Thymus (tissue), 14 donors: ENCODE measurements at places on chromosomes 5 and 9. TPM values are rescaled to one million over a fixed set of nuclear protein-coding genes. Genes with fewer than 3 reads are reported as not detected.

DNA sequence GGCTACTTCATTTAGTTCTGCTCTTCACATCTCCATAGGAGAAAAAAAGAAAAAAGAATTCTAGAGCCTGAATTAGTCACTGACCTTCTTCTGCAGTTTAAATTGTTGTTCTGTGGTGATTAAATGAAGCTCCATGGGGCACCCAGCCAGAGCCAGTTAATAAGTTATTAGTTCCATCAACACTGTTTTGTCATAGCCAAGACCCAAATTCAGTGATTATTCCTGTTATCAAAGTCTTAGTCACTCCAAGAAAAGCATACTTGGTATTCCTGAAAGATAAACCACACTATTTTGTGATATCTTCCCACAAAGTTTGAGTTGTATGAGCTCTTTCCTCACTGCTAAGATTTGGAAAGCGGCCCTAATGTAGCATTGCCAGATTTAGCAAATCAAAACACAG lies 134.8 kb upstream of the RGMB start:
- H3K36me3 ChIP-seq, result no peaks in the 10 kb centered on the region
- no peaks in the 10 kb centered on the region for H3K27me3 ChIP-seq
- no peak overlapping the region for H3K27ac ChIP-seq
- no peak overlapping the region for H3K4me3 ChIP-seq
- H3K4me1 ChIP-seq, result no peaks in the 10 kb centered on the region

DNA sequence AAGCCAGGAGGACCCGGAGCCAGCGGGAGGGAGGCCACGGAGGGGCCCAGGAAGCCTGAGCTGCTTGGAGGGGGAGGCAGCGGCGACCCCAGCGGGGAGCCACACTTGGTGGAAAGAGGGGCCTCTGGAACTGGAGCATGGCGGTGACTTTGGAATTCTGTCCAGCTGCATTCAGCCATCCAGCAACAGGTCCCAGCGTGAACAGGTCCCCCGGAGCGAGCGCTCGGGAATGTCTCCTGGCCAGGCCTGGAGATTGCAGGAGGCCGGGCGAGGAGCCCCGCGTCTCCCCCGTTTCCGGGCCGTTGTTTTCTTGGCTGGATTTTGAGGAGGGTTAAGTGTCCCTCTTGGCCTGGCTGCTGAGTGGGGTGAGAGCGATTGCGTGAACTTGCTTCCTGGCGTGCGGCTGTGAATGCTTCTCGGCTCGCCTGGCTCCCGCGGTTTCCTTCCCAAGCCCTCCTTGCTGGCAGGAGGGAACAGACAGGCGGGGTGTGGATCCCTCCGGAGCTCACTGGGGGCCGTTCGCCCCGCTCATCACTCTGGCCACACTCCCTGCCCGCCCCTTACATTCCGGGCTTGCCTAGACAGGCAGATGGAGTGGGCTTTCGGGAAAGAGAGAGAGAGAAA lies 125.3 kb upstream of the IRX4 start:
- H3K27me3 ChIP-seq, result no peaks in the 10 kb centered on the region
- no peaks in the 10 kb centered on the region for H3K4me1 ChIP-seq
- no peaks in the 10 kb centered on the region for H3K36me3 ChIP-seq
- H3K27ac ChIP-seq, result no peak overlapping the region
- no peak for DNase-seq

The TMEFF1 gene
- total RNA-seq, result 1.4 TPM

The IL7R gene
- total RNA-seq, result 167 TPM

The NR2F1 gene
- 2.3 TPM for total RNA-seq

The SLC25A2 gene
- 0.09 TPM for total RNA-seq

DNA sequence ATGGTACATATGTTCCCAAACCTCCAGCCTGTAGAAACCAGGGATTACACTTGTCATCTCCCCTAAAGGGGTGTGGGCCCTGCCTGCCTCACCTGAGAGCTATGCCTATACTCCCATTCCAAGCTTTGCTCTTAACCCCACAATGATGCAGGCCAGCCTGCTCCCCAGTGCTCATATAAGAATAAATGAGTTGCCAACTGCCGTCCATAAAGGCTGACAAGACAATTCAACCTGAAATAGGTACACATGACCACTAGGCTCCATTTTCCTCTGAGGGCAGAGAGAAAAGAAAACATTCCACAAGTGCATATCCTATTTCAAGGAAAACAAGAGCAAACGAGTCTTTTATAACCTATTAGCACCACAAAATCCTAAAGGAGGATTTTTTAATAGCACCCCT lies 28.4 kb downstream of the SKP1 start:
- no peak for DNase-seq
- no peaks in the 10 kb centered on the region for H3K4me1 ChIP-seq
- no peaks in the 10 kb centered on the region for H3K27me3 ChIP-seq
- peaks cover 93% of the 10 kb centered on the region for H3K36me3 ChIP-seq

The PFN3 gene
- not detected for total RNA-seq

DNA sequence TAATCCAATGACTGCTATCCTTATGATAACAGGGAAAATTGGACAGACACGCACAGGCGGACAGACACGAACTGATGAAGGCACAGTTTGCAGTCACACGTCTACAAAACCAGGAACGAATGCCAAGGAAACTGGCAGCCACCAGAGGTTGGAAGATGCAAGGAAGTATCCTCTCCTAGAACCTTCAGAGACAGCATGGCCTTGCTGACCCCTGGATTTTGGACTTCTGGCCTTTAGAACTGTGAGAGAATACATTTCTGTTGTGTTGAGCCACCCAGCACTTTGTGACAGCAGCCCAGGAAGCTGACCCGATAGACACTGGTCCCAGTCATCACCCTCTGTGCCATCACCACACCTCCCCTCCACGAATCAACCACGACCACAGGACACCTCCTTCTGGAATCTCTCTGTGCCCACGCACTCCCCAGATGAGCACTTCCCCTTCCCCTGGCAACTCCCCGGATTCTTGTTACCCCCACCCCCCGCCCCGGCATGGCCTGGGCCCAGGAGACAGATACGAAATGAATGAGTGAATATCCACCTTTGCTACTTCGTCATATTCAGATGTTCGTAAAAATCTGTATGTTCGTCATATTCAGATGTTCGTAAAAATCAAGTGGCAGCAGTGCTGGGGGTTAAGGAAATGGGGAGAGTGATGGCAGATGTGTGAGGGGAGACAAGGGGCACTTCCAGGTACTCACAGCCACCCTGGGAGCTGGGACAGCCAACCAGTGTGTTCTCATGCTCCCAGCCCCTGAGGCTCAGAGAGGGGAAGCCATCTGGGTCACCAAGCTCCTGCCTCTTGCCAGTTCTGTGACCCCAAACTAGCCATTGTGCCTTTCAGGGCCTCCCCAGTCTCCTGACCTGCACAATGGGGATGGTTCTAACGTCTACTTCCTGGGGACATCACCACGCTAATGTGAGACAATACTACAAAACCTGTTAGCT lies 18.5 kb downstream of the GBGT1 start:
- DNase-seq, result no peak
- H3K4me3 ChIP-seq, result no peak overlapping the region
- H3K27me3 ChIP-seq, result no peaks in the 10 kb centered on the region
- H3K4me1 ChIP-seq, result peaks cover 24% of the 10 kb centered on the region
- no peak overlapping the region for H3K27ac ChIP-seq

- no peaks in the 10 kb centered on the region for H3K4me1 ChIP-seq
- H3K27me3 ChIP-seq, result peaks cover 22% of the 10 kb centered on the region
- no peak overlapping the region for H3K27ac ChIP-seq
- H3K36me3 ChIP-seq, result no peaks in the 10 kb centered on the region
- H3K4me3 ChIP-seq, result no peak overlapping the region
Observed at GRCh38 chr9:97840521-97840920, 12.5 kb upstream of the FOXE1 start.

GRCh38 chr5:60445427-60445826 lies 254.5 kb downstream of the DEPDC1B start:
- DNase-seq, result no peak
- H3K27ac ChIP-seq, result no peak overlapping the region
- H3K36me3 ChIP-seq, result no peaks in the 10 kb centered on the region
- H3K4me3 ChIP-seq, result no peak overlapping the region

- H3K4me3 ChIP-seq, result no peak overlapping the region
- H3K4me1 ChIP-seq, result no peaks in the 10 kb centered on the region
- no peak overlapping the region for H3K27ac ChIP-seq
- DNase-seq, result no peak
Observed at GRCh38 chr9:12849486-12850003, 74.7 kb downstream of the LURAP1L start.

- peak overlapping the region; percentile 34 for H3K4me3 ChIP-seq
- DNase-seq, result no peak
- H3K27ac ChIP-seq, result no peak overlapping the region
- H3K4me1 ChIP-seq, result peaks cover 3% of the 10 kb centered on the region
Observed at GRCh38 chr9:136133191-136133958, 14.7 kb upstream of the TMEM250 start.

DNA sequence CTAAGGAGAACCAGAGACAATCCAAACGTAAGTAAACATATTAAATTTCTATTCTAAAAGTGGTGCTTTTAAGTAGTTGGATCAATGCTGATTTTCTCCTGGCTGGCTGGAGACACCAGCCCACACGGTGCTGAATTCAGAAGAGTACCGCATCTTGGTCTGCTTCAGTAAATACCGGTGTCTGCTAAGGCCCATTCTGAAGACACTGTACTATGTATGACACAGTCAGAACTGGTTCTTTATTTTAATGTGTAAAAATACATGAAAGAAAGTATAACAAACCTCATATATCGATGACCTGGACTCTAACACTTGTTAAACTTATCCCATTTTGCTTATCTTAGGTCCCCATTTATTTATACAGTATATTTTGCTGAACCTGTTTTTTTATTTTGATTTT lies 32.8 kb downstream of the RAPGEF1 start:
- no peak overlapping the region for H3K4me3 ChIP-seq
- H3K4me1 ChIP-seq, result peaks cover 60% of the 10 kb centered on the region
- no peak overlapping the region for H3K27ac ChIP-seq
- H3K27me3 ChIP-seq, result no peaks in the 10 kb centered on the region
- H3K36me3 ChIP-seq, result peaks cover 3% of the 10 kb centered on the region

The MEIKIN gene
- 0.14 TPM for total RNA-seq

The PKD2L2 gene
- not detected for total RNA-seq

DNA sequence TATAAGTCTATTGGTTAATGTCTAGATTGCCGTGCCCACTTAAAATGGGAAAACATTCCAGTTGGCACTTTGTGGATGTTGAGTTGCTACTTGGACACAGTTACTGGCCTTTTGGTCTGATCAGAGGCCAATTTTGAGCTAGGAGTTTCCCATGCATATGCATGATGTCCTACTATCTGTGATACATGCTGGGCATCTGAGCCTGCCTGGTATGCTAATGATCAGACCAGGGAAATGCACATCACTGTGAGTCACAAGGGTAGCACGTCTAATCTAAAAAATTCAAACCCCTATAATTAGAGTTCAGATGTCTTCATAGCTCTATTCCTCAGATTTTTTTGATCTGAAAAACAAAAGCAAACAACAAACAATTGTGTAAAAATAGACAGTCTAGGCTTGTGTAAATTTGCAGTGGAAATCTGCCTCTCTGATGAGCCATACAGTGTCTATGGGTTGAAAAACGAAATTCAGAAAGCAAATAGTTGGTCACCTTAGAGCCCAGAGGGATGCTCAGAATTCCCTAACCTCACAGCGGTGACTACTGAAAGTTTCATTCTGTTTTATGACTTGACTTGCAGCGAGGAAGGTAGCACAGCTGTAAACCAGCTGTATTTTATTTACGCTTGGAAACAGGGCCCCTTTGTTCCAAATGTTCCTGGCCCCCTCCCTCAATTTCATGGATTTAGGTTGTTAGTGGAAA lies 37.3 kb downstream of the PALM2AKAP2 start:
- no peak overlapping the region for H3K4me3 ChIP-seq
- H3K36me3 ChIP-seq, result no peaks in the 10 kb centered on the region
- DNase-seq, result no peak
- no peaks in the 10 kb centered on the region for H3K4me1 ChIP-seq
- peaks cover 3% of the 10 kb centered on the region for H3K27me3 ChIP-seq
- no peak overlapping the region for H3K27ac ChIP-seq

GRCh38 chr5:134043793-134044792 lies 39.3 kb upstream of the VDAC1 start:
- no peaks in the 10 kb centered on the region for H3K36me3 ChIP-seq
- peak overlapping the region; percentile 35 for H3K4me3 ChIP-seq
- H3K4me1 ChIP-seq, result peaks cover 67% of the 10 kb centered on the region
- H3K27me3 ChIP-seq, result no peaks in the 10 kb centered on the region
- peak; percentile 85 for DNase-seq
- H3K27ac ChIP-seq, result peak overlapping the region; percentile 78

GRCh38 chr5:117246424-117246823 lies 671.8 kb upstream of the SEMA6A start:
- no peaks in the 10 kb centered on the region for H3K36me3 ChIP-seq
- no peaks in the 10 kb centered on the region for H3K27me3 ChIP-seq
- DNase-seq, result no peak
- no peak overlapping the region for H3K27ac ChIP-seq
- no peaks in the 10 kb centered on the region for H3K4me1 ChIP-seq

The SOHLH1 gene
- not detected for total RNA-seq

The SPOCK1 gene
- 3.7 TPM for total RNA-seq

GRCh38 chr5:144297081-144297480 lies 126.4 kb downstream of the KCTD16 start:
- H3K36me3 ChIP-seq, result no peaks in the 10 kb centered on the region
- no peaks in the 10 kb centered on the region for H3K27me3 ChIP-seq
- DNase-seq, result no peak
- no peak overlapping the region for H3K4me3 ChIP-seq
- H3K4me1 ChIP-seq, result no peaks in the 10 kb centered on the region

DNA sequence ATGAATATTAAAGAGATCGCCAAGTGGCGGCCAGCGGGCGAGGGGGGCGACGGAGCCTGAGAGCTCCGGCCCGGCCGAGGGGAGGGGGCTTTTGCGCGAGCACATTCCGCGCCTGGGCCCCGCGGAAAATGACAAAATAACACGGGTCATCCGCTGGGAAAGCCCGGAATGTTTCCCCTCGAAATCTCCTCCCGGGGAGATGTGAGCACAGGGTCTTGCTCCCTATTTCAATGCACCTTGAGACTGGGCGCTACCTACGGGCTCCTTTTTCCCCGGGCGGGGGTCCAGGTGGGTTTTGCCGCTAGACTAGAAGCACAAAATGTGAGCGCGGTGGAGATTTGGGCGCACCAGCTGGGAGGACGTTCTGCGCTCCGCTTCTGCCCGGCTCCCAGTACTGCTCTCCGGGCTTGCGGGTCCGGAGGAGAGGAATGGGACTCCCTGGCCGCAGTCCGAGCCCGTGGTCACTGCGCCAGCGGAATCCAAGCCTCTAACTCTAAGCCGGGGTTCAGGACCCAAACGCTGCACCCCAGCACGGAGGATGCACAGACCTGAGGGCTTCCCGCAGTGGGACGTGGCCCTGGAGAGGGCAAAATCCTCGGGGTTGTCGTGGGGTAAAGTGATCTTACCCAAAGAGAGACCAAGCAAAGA lies 2.8 kb upstream of the PRDM12 start:
- H3K36me3 ChIP-seq, result no peaks in the 10 kb centered on the region
- no peak overlapping the region for H3K4me3 ChIP-seq
- H3K27ac ChIP-seq, result no peak overlapping the region
- no peak for DNase-seq
- H3K4me1 ChIP-seq, result peaks cover 6% of the 10 kb centered on the region

GRCh38 chr9:95979446-95979845 lies 104.0 kb downstream of the ERCC6L2 start:
- H3K36me3 ChIP-seq, result peaks cover 6% of the 10 kb centered on the region
- peaks cover 6% of the 10 kb centered on the region for H3K4me1 ChIP-seq
- no peaks in the 10 kb centered on the region for H3K27me3 ChIP-seq
- H3K27ac ChIP-seq, result no peak overlapping the region
